Stimulated activated CD4-positive, alpha-beta T cell treated with anti-CD3 and anti-CD28 coated beads, Interleukin-1b, Interleukin-23, amount 100 ng/mL, for 24 hours (primary cell): ENCODE measurements at places on chromosomes 5 and 9.

GRCh38 chr5:131382407-131383395 lies 118.8 kb downstream of the CDC42SE2 start:
- no peak for DNase-seq

DNA sequence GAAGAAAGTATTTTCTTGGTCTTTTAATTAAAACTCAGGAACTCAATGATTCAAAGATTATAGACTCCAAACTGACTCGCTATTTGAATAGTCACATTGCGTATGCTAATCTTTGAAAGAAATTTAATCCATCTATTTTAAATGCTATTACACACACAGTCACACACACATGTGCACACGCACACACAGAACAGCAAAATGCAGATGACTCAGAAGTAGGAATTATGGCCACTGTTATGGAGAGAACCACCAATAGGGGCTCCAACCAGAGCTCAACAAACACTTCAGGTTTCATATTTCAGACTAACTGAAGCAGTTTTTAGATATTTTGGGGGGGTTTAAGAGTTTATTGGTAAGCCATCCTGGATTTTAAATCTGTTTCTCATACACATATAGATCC lies 1917.9 kb downstream of the EFNA5 start:
- no peak for DNase-seq

GRCh38 chr5:136655468-136655867 lies 290.1 kb upstream of the TRPC7 start:
- DNase-seq, result no peak

- DNase-seq, result no peak
Measured at GRCh38 chr5:63820577-63820976, 141.7 kb downstream of the HTR1A start.

DNA sequence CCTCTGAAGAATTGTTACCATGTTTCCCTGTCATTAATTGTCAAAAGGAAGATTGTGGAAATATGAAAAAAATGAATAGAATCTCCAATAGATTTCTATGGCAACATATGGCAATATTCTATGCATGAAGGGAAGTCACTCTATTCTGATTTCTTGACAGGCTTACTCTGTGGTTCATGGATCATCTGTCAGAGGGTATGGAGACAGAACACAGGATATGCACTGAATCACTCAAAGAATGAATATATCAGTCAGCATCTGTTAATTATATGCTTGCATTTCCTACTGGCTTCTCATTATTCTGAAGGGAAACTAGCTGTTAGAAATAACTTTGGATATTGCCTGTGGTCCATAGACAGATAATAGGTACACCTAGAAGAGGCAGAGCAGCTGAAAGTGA lies 918.9 kb downstream of the DTWD2 start:
- DNase-seq, result no peak

DNA sequence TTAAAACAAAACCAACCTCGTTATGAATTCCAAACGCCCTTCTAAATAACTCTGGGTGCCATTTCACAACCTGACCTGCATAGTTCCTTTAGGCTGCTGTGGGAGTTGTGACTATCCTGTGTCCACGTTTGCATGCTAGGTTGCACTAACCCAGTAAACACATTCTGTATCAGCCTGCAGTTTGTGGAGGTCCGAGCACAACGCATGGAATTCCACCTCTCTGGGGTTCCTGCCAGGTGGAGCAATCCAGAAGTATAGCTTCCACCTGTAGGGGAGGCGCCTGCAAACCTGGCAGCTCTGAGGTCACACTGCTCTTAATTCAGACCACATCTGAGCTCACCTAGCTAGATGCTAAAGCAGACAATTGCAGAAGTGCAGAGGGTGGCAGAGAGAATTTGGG lies 57.2 kb downstream of the MARCHF3 start:
- no peak for DNase-seq

DNA sequence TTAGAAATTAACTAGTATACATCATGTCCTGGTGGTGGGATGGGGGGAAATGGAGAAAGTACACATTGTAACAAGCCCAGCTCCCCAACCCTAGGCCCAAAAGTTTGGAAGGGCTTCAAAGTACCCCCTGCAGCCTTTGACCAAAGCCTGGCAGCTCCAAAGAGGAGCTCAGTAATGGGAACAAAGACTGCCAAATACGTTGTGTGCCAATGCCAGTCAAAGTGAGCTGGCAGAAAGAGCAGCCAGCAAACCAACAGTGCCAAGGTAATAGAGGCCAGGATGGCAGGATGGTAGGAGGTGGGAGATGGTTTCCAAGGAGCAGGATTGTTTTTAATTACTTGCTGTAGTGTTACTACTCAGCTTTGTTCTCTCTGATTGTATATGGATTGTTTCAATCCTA lies 248.3 kb downstream of the COX7C start:
- DNase-seq, result no peak

GRCh38 chr9:119701651-119702050 lies 332.4 kb upstream of the BRINP1 start:
- no peak for DNase-seq

GRCh38 chr9:129140397-129141065 lies 29.3 kb downstream of the PTPA start:
- DNase-seq, result no peak

- no peak for DNase-seq
Measured at GRCh38 chr9:16744394-16744793, 126.1 kb downstream of the BNC2 start.

GRCh38 chr5:19855031-19855430 lies 133.0 kb downstream of the CDH18 start:
- no peak for DNase-seq

GRCh38 chr5:42285230-42285629 lies 138.0 kb upstream of the GHR start:
- DNase-seq, result no peak

DNA sequence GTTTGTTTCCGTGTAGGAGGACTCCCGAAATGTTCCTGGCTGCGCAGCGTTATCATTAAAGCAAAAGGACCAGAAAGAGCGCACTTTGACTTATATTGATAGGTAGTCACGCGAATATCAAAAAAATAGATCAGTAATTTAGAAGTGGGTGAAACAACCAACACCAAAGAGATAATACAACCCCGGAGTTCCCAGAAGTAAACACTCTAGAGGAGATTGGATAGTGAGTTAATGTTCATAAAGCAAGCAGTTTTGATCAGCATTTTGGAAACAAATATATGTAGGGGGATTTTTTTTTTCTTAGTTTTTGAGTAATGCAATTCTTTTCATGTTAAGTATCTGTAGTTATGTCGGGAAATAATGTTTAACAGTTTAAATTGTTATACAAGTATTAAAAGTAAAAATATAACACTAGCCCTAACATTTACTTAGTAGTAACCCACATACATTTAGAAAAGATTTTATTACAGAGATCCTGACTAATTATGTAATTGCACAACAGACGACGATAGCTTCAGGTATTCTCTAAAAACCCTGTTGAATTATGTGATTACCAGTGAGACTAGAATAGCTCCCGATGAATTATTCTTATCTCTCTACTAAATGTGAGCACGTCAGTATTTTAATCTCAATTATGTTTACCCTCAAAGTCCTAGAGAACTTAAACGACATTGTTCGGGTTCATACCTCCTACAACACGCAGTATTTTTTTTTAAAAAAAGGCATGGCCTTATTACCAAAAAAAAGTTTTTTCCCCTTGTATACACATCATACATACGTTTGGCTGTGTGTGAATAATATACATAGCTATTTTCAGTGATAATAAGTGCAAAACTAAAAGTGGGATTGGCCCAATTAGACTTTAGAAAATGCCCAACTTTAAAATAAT lies 9.4 kb upstream of the NFIB start:
- no peak for DNase-seq

- no peak for DNase-seq
Measured at GRCh38 chr5:64634997-64635686, 55.2 kb upstream of the SHISAL2B start.

GRCh38 chr5:56814361-56814962 lies 887 bp upstream of the MAP3K1 start:
- no peak for DNase-seq

GRCh38 chr5:151449839-151450238 lies 2.4 kb downstream of the SLC36A1 start:
- no peak for DNase-seq

GRCh38 chr5:91111473-91112238 lies 271.5 kb downstream of the ARRDC3 start:
- no peak for DNase-seq

DNA sequence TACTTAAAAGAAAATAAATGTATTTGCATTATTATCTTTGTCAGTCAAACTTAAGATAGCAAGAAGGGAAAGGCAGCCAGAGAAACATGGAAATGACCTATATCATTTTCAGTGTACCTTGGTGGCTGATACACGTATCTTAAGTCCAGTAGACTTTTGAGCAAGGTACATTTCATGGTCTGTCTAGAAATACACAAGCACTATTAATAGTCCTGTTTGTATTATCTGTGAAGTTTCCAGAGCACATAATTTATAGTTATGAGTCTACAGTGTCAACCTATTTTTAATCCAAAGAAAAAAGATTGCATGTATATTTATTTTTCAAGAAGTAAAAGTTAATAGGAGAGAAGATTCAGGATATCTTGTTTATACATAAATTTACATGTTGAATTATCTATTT lies 95.7 kb downstream of the IZUMO3 start:
- DNase-seq, result no peak

- no peak for DNase-seq
Measured at GRCh38 chr9:68547417-68547816, 6.7 kb upstream of the TMEM252 start.

DNA sequence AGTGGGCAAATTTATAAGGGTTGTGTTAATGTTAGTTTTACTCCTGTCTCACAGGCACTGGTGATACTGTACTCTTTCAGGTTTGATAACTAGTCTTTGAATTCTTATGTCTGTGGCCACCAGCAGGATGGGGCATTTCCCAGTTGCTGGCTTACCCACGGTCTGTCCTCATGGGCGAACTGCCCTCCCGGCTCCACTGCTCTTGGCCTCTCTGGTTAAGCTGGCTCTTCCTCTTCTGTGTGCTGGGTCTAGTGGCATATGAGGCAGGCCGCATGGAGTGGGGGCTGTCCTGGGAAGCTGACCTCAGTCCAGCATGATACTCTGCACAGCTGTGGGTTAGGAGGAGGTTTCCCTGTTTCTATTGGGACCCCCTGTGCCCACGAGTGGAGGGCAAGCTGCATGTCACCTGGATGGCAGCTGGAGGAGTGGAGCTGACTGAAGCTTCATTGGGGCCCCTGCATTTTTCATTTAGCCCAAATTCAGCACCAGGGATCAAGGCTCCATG lies 19.5 kb downstream of the PHF2 start:
- no peak for DNase-seq

DNA sequence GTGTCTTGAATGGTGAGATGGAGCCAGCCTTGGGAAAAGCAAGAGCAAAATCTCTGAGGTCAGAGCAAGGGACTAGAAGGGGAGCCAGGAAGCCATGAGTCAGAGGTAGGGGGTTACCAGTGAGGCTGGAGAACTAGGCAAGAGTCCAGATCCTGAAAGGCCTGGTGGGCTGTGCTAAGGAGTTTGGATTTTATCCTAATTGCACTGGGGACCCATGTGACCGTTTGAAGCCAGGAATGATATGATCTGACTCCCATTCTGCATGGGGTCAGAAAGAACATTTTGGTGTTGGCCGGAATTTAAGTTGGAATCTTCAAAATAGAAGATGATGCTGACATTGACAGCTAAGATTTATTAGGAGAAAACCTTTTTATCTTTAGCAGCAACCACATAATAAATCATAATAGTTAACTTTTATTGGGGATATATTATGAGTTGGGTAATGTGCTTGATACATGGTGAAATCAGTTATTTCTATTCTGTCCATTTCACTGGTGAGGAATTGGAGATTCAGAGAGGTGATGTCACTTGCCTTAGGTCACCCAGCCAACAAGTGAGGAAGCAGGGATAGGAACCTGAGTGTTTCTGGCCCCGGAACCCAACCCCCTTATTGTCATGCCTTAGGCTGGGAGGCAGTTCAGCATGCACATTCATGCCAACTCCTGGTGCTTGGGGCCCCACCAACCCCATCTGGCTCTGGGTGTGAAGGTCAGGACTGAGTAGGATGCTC lies 61.5 kb upstream of the RARS1 start:
- no peak for DNase-seq

GRCh38 chr9:16099732-16100536 lies 547.1 kb downstream of the CCDC171 start:
- no peak for DNase-seq

GRCh38 chr9:133374612-133375115 lies 1.2 kb downstream of the SURF4 start:
- DNase-seq, result no peak

DNA sequence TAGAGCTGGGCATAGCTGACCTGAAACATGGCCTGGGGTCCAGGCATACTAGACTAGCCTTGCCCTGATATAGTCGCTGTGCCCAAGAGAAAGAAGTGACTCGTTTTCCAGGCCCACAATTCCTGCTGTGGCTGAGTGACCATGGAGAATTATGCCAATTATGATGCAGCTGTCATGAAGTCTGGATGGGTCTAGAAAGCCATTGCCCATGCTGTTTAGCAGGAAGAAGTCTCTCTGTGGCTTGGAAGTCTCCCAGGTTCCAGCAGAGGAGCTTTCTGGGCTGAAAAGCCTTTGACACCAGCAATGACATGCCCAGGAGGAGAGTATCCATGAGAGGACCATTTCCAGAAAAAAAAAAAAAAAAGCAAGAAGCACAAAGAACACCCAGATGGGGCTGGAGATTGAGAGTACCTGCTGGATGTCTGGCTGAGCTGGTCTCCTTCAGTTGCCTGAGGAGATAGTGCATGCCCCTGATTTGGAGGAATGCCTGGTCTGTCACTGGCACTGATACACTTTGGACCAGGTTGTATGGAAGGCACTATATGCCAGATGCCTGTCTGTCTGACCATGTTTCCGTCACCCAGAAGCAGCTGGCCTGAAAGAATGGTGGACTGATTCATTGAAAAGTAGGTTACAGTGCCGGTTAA lies 128.0 kb upstream of the EPB41L4A start:
- DNase-seq, result no peak

- no peak for DNase-seq
Measured at GRCh38 chr5:177508837-177509236, 789 bp downstream of the DOK3 start.

DNA sequence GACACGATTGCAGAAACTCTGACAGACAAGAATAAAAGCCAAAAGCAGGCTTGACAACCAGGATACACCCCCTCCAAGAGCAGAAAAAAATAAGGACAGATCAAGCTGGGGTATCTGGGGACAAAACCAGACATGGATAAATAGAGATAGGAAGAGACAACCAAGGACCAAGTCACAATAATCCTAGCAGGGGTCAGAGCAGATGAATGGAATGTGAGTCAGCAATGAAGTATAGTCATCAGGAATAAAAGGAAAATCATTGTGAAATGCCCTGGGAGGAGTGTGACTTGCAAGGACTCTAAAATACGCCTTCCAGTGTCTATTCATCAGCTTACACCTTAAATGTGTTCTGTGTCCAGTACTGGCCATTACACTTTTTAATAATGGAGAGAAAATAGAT lies 206.8 kb downstream of the CAAP1 start:
- no peak for DNase-seq
